ENCODE measurements at places on chromosomes 3 and 15. TPM values are rescaled to one million over a fixed set of nuclear protein-coding genes. Genes with fewer than 3 reads are reported as not detected.

- DNase-seq = no peak
Observed at GRCh38 chr15:29550834-29551465, 271.3 kb downstream of the TJP1 start.

DNA sequence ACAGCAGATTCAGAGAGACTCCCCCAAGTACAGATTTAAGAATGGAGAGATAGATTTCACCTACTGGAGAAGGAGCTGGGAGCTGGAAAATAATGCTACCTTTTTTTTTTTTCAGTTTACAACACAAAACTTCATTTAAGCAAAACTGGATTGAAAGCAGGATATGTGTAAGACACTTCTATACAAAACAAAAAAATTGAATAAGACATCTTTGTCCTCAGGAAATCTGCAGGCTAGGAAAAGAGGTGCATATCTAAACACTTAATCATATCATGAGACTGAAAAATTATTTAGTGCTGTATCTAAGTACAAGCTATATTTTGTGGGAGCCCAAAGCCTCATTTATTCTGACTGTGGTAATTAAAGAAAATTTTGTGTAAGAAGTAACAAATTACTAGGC is 516.1 kb downstream of the ZIC1 start:
- DNase-seq = no peak

DNA sequence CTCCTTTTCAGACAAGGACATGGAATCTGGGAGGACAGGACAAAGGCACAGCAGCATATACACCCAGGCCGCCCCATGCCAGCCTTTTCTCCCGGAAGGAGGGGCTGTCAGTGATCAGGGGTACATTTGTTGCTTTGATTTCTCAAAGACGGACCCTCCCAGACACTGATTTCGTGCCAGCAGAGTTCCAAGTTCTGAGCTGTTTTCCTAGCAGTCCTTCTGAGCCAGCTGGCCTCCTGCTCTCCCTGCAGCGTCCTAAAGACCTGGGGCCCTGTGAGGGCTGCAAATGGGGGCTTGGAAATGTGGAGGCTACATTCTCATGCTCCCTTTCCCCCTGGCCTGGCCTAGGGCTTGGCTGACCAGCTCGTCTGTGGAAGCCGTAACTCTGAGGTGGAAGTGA is 22.3 kb downstream of the CTSH start:
- no peak for DNase-seq

DNA sequence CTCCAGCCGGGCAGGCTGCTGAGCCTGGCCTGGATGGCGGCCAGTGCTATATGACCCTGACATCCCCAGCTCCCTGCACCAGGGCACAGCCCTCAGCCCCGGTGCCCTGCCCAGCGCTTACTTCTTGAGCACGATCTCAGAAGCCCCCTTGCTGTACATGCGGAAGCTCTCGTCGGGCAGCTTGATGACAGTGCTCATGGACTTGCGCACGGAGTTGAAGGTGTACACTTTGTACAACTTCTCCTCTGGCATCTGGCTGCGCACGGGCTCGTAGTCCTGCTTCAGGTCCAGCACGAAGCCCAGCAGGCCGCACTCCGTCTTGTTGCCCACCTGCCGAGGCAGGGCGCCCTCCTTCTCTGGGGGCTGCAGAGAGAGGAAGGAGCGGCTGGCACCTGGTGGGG is 38.8 kb upstream of the SEC13 start:
- DNase-seq = no peak

GRCh38 chr3:119841808-119842471 is 60.0 kb downstream of the NR1I2 start:
- DNase-seq = no peak

- no peak for DNase-seq
Observed at GRCh38 chr3:30289324-30289723, 317.1 kb upstream of the TGFBR2 start.

- DNase-seq = no peak
Observed at GRCh38 chr3:71217640-71218222, 365.8 kb downstream of the FOXP1 start.

GRCh38 chr3:64105816-64106215 is 82.5 kb upstream of the PSMD6 start:
- DNase-seq = no peak

- no peak for DNase-seq
Observed at GRCh38 chr3:6251612-6252400, 609.1 kb upstream of the GRM7 start.

DNA sequence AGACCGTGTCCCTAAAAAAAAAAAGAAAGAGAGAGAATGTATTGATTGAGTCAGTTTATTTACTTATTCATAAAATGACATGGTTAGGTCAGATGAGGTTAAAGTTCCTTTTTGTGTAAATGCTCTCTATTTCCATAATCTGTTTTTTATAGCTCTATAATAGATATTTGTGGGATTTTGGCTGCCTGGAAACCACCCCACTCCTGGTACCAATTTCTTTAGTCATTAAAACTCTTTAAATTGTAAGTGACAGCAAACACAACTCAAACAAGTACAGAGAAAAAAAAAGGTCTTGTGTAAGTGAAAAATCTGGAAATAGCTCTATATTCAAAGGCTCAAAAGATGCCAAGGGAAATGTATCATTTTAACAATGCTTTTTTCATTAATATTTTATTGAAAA is 11.0 kb upstream of the PPP4R2 start:
- no peak for DNase-seq

GRCh38 chr15:45645026-45645980 is 10.5 kb downstream of the SQOR start:
- DNase-seq = no peak

The ITIH3 gene
- 6.8 TPM for total RNA-seq

The INSYN1 gene
- 4.8 TPM for total RNA-seq

The BUB1B gene
- total RNA-seq = 5.0 TPM

The NRROS gene
- total RNA-seq = 7.6 TPM

The CHRM5 gene
- not detected for total RNA-seq

The SATB1 gene
- 41.1 TPM for total RNA-seq

Measured in aorta (tissue), 5 donors.